ENCODE measurements at places on chromosomes 1 and 21.

GRCh38 chr21:21406921-21407320, 408.7 kb downstream of the NCAM2 start:
- no peak for DNase-seq

GRCh38 chr1:204130981-204131892, 20.6 kb downstream of the ETNK2 start:
- DNase-seq, result no peak

DNA sequence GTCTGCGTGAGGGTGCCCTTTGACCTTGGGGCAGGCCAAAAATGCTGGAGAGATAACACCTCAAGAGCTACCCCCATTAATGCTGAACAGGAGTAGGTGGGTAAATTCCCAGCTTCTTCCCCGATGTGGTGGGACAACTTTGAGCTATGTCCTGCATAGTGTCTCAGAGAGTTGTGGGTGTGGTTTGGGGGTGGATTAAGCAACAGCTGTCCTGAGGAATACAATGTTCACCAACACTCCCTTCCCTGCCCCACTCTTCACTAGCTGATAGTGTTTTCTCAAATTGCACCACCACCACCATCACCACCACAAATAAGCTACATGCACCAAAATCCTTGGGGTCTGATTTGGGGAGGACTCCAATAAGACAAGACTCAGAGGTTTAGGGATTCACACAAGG, 258.4 kb downstream of the HLX start:
- no peak for DNase-seq

- peak; percentile 93 for DNase-seq
Measured at GRCh38 chr1:1779691-1780597, 1.7 kb upstream of the NADK start.

- DNase-seq, result no peak
Measured at GRCh38 chr1:231310391-231310934, 27.2 kb downstream of the EXOC8 start.

GRCh38 chr1:233081735-233082134, 131.3 kb downstream of the NTPCR start:
- no peak for DNase-seq

- DNase-seq, result no peak
Measured at GRCh38 chr1:85189120-85189519, 11.7 kb downstream of the SYDE2 start.

- no peak for DNase-seq
Measured at GRCh38 chr1:2384941-2385481, 6.3 kb downstream of the MORN1 start.

DNA sequence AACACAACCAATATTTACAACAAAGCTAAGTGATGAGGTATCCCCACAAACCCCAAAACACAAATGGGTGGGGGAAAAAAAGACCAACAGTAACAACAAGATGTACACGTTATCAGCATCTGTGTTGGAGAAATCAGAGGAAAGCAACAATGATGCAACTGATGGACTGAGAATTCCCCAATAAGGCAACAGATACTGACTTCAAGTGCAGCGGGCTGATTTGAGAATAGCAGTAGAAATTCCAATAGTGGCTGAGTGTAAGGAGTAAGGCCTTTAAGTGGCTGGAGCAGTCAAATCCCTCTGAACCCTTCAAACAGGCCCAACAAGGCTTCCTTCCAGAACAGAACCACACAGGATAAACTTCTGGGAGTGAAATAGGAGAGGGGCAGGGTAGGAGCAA, 97.6 kb downstream of the TM2D1 start:
- DNase-seq, result no peak

DNA sequence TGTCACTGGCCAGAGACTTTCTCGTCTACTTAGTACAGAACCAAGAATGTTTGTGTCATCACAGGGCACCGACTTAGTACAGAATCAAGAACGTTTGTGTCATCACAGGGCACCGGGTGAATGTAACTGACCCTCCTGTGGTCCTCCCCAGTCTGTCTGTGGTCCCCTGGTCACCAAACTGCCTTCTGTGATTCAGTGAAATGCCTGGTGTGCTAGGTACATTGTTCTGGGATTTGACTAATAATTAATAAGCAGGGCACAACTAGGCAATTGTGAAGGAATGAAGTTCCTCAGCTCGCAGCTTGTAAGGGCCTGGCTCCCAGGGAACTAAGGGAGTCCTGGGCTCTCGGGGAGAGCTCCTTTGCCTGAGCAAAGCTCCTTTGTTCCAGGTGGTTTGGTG, 7.2 kb downstream of the MECR start:
- no peak for DNase-seq

DNA sequence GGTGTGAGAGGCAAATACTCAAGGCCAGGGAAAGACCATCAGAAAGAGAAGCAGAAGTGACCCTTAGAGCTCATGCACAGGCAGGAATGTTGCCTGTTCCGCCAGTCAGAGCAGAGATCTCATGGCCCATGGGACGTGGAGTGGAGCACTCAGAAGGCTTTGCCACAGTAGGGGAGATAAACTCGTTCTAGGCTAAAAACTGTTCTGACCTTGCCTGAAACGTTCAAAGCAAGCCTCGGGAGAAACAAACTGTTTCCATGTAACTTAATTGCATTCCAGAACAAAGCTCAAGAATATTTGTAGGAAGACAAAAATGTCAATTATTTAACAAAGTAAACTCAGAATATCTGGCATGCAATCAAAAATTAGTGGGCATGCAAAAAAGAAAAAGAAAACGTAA, 20.7 kb upstream of the SLC19A1 start:
- DNase-seq, result no peak

GRCh38 chr1:42000766-42001165, 82.0 kb upstream of the HIVEP3 start:
- DNase-seq, result no peak

All from NAMALWA (cell line).